COR-L47 (cell line): ENCODE measurements at places on chromosomes 1 and 21.

GRCh38 chr1:154777781-154778180, 92.3 kb downstream of the KCNN3 start:
- DNase-seq: no peak

- DNase-seq: no peak
Observed at GRCh38 chr1:53410100-53410541, 49.1 kb upstream of the DMRTB1 start.

GRCh38 chr21:29181799-29182470, 51.5 kb downstream of the MAP3K7CL start:
- DNase-seq: no peak

DNA sequence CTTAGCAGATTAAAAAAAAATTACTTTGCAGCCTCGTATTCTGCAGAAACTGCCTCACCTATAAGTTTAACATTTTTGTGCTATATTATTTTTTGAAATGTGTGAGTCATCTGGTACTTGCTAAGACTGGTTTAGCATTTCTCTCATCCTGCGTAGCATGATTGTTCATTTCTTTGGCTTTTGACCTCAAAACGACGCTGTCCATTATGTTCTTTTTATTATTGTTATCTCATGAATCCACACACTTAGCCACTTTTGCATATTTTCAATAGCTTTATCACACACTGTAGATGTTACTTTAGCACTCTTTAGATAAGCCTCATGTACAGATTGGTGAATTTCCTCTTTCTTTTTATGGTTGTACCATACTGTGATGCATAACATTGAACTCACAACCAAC, 1004.9 kb upstream of the NCAM2 start:
- no peak for DNase-seq

DNA sequence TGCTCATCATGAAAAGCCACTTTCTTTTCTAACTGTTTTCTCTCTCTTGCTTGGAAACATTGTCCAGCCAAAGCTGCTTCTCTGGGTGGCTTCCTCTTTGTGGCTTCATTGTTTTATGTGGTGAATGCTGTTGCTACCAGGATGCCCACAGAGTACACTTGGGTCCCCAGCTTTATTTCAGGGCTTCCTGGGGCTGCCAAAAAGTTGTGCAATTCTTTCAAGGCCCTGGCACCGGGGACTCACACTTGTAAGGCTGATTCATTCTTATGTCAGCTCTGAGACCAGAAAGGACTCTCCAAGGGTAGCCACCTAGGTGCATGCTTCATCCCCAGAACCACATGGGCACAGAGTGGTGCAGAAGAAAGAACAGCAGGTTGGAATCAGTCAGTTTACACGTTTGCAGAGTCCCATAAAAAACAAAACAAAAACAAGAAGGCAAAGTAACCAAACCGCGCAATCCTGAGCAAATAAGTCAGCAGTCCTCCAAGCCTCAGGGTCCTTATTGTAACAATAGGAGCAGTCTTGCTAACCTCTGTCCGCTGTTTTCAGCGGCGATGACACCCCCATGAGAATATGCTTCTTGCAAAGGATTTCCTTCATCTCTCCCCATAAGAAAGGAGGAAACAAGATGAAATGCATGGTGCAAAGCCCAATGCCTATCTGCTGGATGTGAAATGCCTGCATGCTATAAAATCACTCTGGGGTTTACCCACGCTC, 89.9 kb upstream of the SSX2IP start:
- no peak for DNase-seq

DNA sequence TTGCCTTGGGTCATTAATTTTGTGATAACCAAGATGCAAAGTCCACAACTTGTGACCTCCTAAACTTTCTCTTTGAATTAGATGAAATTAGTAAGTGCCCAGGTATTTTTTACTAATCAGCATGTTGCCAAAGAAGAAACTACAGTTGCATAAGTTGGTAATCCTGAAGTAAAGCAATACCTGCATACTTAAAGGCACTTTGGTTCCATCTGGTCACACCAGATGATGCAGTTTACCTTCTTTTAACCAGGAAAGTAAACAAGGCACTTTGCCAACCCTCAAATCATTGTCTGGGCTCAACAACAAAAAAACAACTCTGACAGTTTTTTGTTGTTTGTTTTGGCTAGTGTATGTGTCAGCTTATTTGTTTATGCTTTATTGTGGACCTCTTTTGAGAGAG, 55.5 kb upstream of the DYNLT5 start:
- peak; percentile 8 for DNase-seq

DNA sequence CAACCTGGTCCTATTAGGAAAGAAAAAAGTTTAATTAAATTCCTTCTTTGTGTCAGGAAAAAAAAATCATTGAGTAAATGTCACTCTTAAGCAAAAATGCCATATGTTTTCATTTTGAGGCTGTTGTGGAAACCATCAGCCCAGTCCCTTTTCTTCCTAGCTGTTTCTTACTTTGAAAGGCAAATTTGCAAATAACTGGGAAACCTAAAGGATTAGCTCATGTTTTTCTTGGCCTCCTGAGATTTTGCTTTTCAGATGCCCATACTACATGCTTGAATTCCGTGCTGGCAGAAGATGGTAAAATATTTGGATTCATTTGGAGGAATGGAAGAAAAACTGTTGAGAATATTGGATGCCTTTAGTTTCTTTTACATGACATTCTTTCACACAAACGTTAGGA, 182.1 kb upstream of the ADAMTS5 start:
- no peak for DNase-seq

- no peak for DNase-seq
Observed at GRCh38 chr1:24584171-24584647, 28.3 kb downstream of the NCMAP start.

GRCh38 chr21:27300770-27301169, 333.9 kb upstream of the ADAMTS5 start:
- no peak for DNase-seq

DNA sequence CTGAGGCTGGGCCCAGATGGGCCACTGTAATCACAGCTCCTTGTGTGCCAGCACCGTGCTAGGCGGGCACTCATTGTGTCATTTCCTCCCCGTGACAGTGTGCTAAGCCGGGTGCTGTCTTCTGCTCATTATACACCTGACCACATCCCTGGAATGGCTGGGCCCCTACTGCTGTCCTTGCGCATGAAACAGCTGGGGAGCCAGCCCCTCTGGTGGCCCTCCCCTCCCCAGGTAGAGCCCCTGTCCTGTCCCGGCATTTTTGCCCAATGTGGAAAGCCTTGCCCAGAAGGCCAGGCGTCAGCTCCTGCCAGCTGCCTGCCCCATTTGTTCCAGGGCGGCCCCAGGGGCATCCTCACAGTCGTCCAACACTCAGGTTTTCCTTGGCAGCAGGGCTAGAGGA, 107.4 kb upstream of the CASZ1 start:
- DNase-seq: no peak

- DNase-seq: no peak
Observed at GRCh38 chr1:66317248-66317515, 216.8 kb upstream of the SGIP1 start.

GRCh38 chr1:157274698-157275534, 136.7 kb upstream of the ETV3 start:
- DNase-seq: no peak

GRCh38 chr1:21552715-21553114, 43.5 kb downstream of the ALPL start:
- no peak for DNase-seq

DNA sequence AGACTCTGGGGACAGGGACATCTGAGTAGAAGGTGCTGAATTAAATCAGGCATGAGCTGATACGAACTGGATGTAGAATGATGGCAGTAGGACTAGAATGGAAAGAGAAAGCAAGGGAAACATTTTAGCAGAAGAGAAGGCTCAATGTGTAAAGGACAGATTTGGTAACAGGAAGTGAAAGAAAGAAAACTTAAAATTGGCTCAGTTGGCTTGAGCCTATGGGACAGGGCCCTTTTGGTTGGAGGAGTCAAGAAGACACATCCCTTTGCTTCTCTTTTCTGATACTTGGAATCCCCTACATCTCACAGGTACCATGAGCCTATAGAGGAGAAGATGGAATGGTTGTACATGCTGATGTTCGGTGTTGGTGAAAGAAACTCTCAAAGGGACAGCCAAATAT, 300.6 kb upstream of the PLXNA2 start:
- DNase-seq: no peak

- no peak for DNase-seq
Observed at GRCh38 chr1:225654688-225655508, 2.0 kb upstream of the ENAH start.

GRCh38 chr1:177164380-177165068, at the start of gene ASTN1:
Gene ASTN1 (minus strand): TSS chr1:177164712. CDS start chr1:177164676, 36 bp downstream.
- DNase-seq: peak; percentile 19

DNA sequence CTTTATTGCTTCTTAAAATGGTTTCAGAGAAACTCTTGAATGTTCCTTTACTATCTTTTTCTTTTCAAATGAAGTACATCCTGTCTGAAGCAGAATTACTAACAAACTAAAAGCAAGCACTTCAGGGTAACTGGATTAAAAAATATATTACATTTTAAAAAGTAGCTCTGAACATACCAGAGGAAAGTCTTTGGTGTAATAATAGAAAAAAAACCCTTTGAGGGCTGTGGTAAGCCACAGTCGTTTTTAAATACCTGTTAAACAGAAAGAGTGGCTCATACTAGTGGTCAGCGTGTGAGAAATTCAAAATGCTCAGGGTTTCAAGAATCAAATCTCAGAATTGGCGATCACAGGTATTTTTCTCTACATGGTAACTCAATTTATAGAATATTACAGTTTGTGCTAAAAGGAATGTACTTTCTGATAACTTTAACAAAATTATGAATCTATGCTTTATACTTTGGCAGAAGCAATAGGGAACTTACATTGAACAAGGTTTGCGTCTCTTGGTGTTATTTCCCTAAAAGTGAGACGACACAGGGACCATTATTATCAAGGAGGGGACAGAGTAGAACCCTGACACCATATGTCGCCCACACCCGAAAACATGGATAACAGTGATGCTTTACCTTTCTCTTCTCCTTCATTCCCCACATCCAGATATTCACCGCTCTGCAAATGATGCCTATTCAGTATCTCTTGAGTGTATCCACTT, 97.0 kb upstream of the DPH5 start:
- DNase-seq: no peak

DNA sequence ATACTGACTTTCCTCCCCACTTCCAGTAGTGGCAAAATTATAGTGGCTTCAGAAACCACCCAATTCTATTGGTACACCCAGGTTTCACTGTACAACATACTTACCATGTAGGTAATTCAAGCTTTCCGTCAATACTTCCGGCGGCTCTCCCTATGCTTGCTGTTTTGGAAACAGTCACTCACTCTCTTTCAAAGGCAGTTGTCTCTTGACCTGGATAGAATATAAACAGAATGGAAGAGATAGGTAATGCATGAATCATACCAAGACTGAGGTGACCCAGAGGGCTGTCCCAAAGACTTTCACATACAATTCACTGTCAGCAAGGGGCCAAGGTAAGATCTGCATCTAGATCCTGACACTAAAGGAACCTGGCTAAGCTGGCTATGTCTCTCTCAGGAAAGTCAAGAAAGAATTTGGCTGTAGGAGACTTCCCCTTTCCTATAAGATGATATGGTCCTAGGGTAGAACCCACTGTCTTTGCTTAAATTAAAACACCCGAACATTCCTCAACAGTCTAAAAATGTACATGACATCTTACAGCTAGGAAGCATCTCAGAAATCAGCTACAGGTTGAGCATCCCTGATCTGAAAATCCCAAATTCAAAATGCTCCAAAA, 59.6 kb downstream of the LUZP1 start:
- DNase-seq: no peak

GRCh38 chr1:220307607-220308006, 35.4 kb upstream of the RAB3GAP2 start:
- DNase-seq: no peak

GRCh38 chr1:102315096-102315495, 318.4 kb upstream of the OLFM3 start:
- DNase-seq: no peak

- DNase-seq: no peak
Observed at GRCh38 chr1:20865001-20865400, 77.9 kb upstream of the HP1BP3 start.

- DNase-seq: no peak
Observed at GRCh38 chr1:3717715-3718601, 34.3 kb upstream of the CCDC27 start.

GRCh38 chr1:17335821-17336710, 28.1 kb downstream of the PADI4 start:
- DNase-seq: peak; percentile 57

DNA sequence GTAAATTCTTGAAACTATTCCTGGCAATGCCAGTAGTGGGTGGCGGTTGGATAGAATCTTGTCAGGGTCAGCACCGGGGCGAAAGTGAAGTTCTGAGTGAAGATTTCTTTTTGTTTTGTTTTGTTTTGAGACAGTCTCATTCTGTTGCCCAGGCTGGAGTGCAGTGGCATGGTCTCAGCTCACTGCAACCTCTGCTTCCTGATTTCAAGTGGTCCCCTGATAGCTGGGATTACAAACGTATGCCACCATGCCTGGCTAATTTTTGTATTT, 33.3 kb downstream of the PCNT start:
- DNase-seq: no peak

GRCh38 chr1:113321771-113322387, 68.4 kb upstream of the MAGI3 start:
- no peak for DNase-seq

DNA sequence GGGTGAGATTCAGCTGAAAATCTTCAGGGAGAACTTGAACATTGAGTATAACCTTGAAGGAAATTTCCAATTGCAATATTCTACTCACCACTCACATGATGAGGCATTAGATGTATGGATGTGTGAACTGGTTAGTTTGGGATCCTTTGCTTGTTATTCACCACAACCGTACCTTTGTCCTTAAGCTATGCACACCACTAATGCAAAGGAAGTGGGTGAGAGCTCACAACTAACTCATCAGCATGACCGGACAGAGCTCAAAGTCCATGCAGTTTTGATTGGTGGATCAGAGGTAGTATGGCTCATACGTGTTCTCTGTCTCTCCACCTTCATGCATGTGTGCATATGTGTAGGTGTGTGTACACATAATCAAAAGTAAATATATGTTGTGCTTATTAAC, 43.5 kb upstream of the MROH9 start:
- DNase-seq: no peak

GRCh38 chr1:37105911-37106310, 71.6 kb upstream of the GRIK3 start:
- DNase-seq: no peak

DNA sequence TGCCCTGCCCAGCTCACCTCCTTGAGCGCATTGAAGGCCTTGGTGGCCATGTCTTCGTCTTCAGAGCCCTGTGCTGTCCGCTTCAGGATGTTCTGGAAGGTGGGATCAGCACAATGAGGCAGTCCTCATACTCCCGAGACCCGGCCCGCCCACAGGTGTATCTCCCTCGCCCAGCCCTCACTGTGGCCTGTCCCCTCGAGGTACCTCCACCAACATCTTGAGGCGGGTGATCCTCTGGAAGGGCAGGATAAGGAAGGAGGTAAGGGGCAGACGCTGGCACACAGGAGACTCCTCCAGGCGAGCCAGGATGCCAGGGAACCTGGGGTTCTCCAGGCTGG, 7.1 kb downstream of the ARHGEF19 start:
- DNase-seq: no peak

GRCh38 chr1:15095496-15095875, 58.1 kb upstream of the TMEM51 start:
- DNase-seq: no peak
